ENCODE measurements at places on chromosomes 7 and 10.

GRCh38 chr10:117137031-117137910 is 799 bp downstream of the VAX1 start:
- peaks cover 91% of the 10 kb centered on the region for H3K27me3 ChIP-seq
- DNase-seq = peak; percentile 63
- H3K4me1 ChIP-seq = no peaks in the 10 kb centered on the region

DNA sequence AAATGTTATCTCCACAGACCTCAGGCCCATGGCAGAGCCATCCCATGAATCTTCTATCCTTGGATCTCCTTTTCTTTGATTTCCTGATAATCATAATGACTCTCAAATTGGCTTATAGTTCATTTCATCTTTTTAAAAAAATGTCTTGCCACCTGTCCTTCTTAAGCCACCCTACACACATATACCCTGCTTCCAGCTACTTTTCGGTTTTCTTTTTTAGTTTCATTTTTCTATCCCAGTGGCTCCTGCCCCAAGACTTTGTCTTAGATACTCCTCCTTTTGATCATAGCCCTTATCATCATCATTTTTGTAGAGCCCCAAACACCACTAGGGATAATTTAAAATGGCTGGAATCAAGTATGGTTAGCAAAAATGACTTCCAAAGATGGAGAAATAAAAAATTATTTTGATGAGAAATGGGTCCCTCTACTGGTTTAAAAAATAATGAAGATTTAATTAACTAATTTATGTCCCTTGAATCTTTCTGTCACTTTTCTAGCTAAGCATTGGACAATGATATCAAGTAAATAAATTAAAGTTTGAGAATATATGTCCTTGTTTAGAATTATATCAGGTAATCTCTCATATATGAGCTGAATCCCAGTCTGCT is 277.3 kb upstream of the SEMA3D start:
- H3K4me3 ChIP-seq = no peak overlapping the region
- no peak overlapping the region for H3K27ac ChIP-seq
- no peaks in the 10 kb centered on the region for H3K27me3 ChIP-seq
- no peak for DNase-seq
- H3K36me3 ChIP-seq = no peaks in the 10 kb centered on the region

DNA sequence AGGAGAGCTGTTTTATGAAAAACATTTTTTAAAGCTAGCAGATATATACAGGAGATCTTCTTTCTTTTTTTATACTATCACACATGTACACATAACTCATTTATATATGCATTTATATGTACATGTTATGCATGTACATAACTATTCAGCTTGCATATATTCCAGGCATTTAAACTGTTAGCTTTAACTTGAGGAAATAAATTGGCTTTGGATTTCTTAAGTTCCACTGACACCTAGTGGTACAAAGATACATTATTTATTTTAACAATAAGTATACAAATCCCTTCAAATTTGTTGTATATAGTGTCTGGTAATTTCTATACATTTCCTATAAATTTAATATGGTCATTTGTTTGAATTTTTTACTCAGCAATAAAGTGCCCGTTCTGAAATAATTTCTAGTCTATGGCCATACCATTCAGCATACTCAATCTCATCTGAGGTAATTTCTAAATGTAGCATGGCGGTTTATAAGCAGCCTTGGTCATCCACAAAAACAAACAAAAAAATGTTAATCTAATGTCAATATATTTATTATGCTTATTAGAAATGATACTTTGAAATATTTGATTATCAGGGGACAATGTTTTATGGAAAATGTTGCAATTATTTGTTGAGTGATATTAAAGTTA is 11.6 kb downstream of the ZDHHC6 start:
- DNase-seq = no peak
- no peaks in the 10 kb centered on the region for H3K27me3 ChIP-seq
- H3K4me1 ChIP-seq = no peaks in the 10 kb centered on the region
- H3K4me3 ChIP-seq = no peak overlapping the region
- H3K27ac ChIP-seq = no peak overlapping the region
- H3K36me3 ChIP-seq = peaks cover 4% of the 10 kb centered on the region

- no peaks in the 10 kb centered on the region for H3K36me3 ChIP-seq
- H3K27me3 ChIP-seq = no peaks in the 10 kb centered on the region
- no peak for DNase-seq
- H3K4me1 ChIP-seq = no peaks in the 10 kb centered on the region
- no peak overlapping the region for H3K27ac ChIP-seq
Observed at GRCh38 chr7:38351601-38352000, 78.2 kb upstream of the TARP start.

DNA sequence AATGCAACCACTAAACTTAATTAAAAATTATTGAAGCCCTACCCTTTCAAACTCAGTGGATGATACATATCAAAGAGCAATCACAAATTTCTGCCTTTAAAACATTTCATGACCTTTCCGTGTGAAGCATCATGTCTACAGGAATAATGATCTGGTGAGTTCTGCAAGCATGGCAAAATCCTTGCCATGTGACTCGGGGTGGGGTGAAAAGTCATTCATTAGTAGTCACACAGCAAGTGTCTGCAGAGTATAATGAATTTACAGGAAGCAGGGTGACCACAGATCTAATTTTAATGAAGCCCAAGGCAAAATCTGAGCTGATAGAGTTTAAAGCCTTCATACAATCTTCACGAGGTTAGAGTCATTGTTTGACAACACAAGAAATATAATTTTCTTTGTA is 351.9 kb downstream of the THSD7A start:
- no peaks in the 10 kb centered on the region for H3K36me3 ChIP-seq
- H3K4me3 ChIP-seq = no peak overlapping the region

DNA sequence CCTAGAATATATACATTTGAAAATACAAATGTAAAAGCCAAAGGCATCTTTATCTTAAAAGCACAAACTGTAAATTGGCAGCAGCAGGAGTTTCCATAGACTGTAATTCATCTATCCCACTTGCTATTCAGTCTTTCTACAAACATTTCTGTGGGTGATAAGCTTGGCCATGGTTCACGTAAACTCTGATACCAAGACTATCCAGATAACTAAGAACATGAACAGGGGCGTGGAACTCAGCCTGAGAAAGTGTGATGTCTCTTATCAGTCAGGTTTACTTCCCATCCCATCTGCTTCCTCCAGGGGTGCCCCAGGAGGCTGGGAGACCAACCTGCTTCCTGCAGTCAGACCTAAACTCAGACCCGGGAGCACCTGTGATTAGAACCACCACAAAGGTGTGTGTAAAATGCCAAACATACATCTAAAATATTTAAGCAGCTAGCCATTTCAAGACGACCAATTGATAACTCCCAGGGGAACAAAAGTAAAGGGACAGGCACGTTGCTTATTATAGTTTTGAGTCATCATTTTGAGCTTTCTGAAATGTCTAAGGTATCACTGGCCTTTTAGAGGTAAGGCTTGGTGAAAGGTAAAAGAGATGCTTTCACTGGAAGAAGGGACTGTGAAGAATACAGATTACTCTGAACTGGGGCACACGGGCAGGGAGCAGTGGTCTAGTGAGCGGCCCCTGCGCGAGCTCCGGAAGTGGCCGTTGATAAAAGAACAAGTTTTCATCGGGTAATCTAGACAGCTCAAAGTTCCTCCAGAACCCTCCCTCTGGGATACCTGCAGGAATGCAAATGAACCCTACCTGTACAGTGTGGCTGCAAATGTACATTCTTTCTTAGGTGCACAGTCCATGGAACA is 51.5 kb downstream of the RSU1 start:
- H3K4me1 ChIP-seq = no peaks in the 10 kb centered on the region
- no peak for DNase-seq
- no peak overlapping the region for H3K27ac ChIP-seq
- H3K4me3 ChIP-seq = no peak overlapping the region
- peaks cover 7% of the 10 kb centered on the region for H3K36me3 ChIP-seq

DNA sequence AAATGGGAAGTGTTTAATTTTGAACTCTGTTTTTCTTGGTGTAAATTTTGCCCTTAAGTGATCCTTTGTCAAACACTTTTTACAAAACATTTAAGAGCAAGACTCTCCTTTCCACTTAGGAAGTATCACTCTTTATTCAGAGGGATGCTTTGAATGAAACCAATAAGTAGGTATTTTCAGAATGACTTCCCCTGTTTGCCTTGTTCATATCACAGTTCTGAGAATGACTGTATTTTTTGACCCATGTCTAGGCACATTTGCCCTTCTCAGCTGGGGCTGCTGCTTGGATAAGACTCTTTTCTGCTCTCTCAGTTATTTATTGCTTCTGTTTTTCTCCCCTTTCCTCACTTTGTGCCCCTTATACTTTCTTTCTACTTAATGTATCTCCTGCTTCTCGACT is 98.2 kb downstream of the CCNY start:
- DNase-seq = no peak
- H3K36me3 ChIP-seq = 0 out of 2 replicates have a peak, but pooled peaks cover 3% of the 10 kb centered on the region
- no peak overlapping the region for H3K27ac ChIP-seq
- H3K4me3 ChIP-seq = no peak overlapping the region
- no peaks in the 10 kb centered on the region for H3K27me3 ChIP-seq
- no peaks in the 10 kb centered on the region for H3K4me1 ChIP-seq

DNA sequence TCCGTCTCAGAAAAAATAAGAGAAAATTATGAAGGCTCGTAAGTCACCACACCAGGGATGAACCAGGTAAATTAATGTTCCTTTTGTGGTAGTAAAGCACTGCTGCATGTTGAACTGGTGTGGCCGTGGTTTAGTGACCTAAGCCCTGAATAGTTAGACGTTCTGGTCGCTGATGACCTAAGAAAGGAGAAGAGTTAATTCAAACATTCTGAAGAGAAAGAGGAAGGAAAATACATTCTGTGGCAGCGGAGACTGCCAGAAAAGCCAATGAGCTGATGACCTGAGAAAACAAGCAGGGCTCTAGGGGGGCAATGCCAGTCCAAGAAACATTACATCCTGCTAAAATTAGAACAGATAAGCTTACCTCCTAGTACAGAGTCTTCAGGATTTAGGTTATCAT is 17.5 kb downstream of the DNAJC9 start:
- H3K4me1 ChIP-seq = no peaks in the 10 kb centered on the region
- DNase-seq = no peak
- no peaks in the 10 kb centered on the region for H3K27me3 ChIP-seq
- no peak overlapping the region for H3K4me3 ChIP-seq

DNA sequence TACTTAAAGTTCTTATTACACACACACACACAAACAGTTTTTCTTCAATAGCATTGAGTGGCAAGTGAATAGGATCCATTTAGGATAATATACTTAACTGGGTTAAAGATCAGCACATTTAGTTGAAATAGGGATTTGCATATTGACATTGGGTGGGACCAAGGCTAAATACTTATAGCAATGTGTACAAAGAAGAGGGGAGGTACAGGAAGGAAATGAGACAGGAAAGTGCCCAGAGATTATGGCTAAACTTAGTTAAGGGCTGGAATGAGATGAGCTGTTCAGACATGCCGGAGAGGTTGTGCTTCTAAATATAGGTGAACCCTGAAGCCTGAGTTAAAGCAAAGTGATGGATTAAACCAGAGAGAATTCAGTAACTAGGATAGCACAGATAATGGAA is 95.1 kb downstream of the LSMEM1 start:
- no peak overlapping the region for H3K4me3 ChIP-seq
- no peaks in the 10 kb centered on the region for H3K27me3 ChIP-seq
- DNase-seq = no peak

GRCh38 chr7:36372156-36372555 is 17.5 kb upstream of the ANLN start:
- no peaks in the 10 kb centered on the region for H3K36me3 ChIP-seq
- no peak for DNase-seq
- H3K4me1 ChIP-seq = no peaks in the 10 kb centered on the region
- no peak overlapping the region for H3K27ac ChIP-seq
- H3K27me3 ChIP-seq = no peaks in the 10 kb centered on the region
- H3K4me3 ChIP-seq = no peak overlapping the region

DNA sequence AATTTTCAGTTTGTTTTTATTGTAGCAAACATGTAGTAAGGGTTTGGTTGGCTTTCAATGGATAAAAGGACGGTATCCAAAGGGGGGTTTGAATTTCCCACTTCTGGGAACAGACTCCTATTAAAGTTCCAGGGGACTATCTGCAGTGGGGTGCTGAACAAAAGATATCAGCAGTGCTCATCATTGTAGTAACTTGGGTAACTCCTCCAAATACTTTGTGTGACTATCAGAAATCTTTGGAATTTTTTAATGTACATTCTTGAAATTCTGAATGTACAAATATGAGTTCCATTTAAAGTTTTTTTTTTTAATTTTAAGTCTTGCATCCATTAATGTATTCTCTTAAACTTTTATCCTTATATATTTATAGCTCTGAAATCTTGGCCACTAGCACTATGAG is 42.1 kb downstream of the CYP51A1 start:
- H3K4me1 ChIP-seq = no peaks in the 10 kb centered on the region
- H3K4me3 ChIP-seq = no peak overlapping the region
- DNase-seq = no peak

DNA sequence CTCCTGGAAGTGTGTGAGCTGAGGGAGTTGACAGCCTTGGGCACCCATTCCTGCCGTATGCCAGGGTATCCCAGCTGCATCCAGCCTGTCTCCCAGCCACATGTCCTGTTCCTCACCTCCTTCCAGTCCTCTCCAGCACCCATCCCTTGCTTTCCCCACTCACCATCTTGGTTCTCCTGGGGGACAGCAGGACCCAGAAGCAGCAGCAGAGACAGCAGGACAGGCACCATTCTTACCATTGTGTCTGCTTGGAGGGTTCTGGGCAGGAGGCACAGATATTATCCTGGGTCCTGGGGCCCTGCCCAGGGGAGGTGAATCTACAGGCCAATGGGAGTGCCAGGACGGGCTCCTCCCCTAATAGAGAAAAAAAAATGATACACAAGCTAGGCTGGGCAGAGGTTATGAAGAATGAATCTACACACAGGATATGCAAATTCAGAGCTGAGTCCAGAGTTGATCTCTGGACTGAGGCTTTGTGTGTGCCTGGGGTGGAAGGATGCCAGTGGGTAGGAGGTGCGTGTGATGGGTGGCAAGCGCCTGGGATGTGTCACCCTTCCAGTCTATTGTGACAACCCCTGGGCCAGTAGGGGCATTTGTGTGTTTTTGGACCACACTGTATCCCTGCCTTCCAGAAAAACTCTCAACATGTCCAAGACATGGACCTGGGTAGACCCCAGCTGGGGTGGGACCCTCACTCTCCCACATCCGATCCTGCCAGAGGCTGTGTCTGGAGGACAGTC is at the start of gene AZGP1:
AZGP1 (minus strand) TSS at position 250 of the 740 bp plus-strand sequence; CDS start at position 239, 11 bp downstream.
- no peaks in the 10 kb centered on the region for H3K36me3 ChIP-seq
- no peaks in the 10 kb centered on the region for H3K4me1 ChIP-seq
- DNase-seq = no peak
- H3K27ac ChIP-seq = no peak within 1 kb of the TSS

Measured in H9 (cell line).